ENCODE measurements at places on chromosomes 7 and 10.

GRCh38 chr7:78489476-78490240 is 691.1 kb downstream of the PHTF2 start:
- no peak for DNase-seq

DNA sequence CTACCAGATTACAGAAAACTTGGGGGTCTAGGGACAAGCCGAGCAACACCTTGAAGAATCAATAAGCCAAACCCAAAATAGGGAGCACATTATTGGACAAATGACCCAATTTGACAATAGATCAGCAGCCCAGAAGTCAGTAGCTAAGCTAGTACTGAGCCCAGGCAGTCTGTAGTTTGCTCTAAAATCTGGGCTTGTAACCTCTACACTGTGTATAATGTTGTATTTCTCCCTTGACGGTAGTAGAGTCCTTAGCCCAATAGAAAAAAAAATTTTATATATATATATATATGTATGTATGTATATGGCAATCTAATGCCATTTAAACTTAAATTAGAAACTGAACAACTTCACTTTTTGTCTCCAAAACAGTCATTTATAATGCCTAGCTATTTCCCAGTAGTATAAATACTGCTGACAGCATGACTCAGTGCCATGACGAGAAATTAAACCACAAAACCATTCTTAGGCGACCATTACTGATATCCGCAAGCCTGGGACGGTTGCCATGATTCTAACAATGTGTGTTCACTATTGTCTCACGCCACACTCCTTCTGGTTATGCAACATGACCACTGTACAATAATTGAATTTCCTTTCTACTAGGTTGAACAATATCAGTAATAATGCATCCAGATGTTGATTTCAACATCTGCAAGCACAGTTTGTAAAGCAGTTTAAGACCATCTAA is 110.5 kb downstream of the IPMK start:
- peak; percentile 93 for DNase-seq

DNA sequence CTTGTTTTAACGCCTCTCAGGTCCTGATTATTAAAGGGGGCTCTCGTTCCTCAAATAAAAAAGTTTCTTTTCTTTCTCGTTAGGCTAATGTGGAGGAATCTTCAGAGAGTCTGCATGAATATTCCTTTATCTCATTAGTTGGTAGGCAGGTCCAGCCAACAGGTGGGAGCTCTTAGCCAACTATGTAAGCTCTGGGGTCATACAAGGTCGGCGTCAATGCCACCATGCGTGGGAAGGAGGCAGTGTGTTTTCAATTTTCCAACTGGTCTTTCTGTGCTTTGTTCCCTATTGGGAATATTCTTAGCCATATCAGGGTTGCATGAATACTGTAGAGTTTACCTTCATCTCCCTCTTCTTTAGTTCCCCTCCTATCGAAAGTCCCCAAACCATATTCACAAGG is 118.5 kb upstream of the SVIL start:
- no peak for DNase-seq

- DNase-seq, result no peak
Observed at GRCh38 chr7:23184709-23185359, 3.0 kb downstream of the NUP42 start.

GRCh38 chr10:97759158-97759887 is 12.5 kb downstream of the SFRP5 start:
- no peak for DNase-seq

Data from BJ (cell line).